Omental fat pad (tissue), 4 donors: ENCODE measurements at places on chromosomes 3 and 15.

DNA sequence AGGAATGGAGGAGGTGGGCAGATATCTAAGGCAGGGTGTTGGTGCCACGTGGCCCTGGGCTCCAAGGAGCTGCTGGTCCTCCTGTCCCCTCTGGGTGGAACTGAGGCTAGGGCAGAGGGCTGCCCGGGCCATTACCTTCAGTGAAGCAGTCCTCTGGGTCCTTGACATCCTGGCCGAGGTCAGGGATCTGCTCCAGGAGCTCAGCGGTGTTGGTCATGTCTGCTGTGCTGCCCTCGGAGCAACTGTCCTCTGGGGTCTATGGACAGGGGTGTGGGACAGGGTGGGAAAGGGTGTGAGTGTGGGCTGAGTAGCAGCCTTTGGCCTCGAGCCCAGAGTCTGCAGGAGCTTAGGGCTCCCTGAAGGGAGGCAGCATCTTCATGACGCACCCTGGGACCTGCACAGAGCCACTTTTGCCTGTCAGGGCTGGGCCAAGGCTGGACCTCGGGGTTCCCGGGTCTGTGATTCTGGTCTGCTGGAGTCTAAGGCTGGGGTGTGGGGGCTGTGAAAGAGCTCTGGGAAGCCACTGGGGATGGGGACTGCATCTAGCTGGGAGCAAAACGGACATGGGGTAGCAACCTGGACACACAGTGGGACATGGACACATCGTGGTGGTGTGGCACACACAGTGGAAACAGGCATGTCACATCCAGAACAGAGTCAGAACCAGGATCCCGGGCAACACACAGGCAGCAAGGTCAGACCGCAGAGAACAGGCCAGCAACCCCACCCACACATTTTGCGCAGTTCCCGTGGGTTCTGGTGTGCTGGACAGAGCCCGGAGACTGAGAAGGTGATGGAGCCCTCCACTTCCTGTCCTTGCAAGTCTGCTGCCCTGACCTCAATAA is 72.7 kb downstream of the SCN5A start:
- no peak for DNase-seq

GRCh38 chr15:34047893-34048775 is 9.1 kb upstream of the AVEN start:
- DNase-seq, result no peak

- no peak for DNase-seq
These were observed 8.7 kb upstream of the TRIM69 start for GRCh38 chr15:44727485-44728231.

- no peak for DNase-seq
These were observed 204.2 kb downstream of the NFKBIZ start for GRCh38 chr3:102053375-102053989.

DNA sequence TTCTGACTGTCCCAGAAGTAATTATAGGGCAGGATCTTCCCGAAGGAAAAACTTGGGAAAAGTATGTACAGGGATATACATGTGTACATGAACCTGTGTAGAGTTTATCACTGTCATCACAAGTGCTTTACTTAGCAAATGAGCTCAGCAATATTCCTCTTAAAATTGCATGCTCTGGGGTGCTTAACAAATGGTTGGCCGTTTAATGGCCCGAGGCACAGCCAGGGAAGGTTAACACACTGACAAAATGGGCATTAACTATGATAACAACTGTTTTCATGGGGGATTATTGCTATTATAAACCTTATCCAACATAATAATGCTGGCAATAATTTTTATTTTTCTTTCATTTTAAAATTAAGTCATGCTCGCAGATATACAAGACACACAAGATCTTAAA is 459.3 kb downstream of the TUSC7 start:
- DNase-seq, result no peak

DNA sequence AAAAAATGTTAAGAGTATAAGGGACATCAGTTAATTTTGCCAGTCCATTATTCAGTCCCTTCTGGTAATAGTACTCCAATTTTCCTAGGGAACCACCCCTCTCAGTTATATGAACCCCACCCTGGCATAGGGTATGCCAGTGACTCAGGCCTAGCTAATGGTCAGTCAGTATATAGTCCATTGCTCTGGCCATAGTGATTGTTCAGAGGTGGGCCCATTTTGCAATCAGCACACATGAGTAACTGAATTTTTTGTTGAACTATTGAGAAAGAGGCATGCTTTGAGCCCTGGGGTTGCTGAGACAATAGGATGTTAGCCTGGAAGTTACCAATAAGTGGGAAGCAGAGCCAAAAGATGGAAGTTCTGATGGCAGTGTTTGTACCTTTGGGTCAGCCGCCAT is 4.1 kb downstream of the LRCH3 start:
- peak; percentile 39 for DNase-seq

DNA sequence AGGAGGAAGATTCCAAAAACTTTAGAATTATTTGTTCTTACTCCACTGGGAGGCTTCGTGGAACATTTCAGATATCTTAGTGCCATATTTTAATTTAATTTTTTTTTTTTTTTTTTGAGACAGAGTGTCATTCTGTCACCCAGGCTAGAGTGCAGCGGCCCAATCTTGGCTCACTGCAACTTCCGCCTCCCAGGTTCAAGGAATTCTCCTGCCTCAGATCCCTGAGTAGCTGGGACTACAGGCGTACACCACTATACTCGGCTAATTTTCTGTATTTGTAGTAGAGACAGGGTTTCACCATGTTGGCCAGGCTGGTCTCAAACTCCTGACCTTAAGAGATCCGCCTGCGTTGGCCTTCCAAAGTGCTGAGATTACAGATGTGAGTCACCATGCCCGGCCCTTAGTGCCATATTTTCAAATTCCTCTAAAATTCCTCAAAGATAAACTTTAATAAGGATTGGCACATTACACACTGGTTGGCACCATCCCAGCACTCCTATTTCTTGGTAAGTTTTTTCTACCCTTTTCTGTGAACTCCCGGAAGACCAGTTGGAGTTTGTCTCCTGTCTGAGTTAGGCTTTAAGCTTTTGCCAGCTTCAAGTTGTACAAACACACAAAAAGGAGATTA is 693.7 kb downstream of the MCTP2 start:
- peak; percentile 25 for DNase-seq

DNA sequence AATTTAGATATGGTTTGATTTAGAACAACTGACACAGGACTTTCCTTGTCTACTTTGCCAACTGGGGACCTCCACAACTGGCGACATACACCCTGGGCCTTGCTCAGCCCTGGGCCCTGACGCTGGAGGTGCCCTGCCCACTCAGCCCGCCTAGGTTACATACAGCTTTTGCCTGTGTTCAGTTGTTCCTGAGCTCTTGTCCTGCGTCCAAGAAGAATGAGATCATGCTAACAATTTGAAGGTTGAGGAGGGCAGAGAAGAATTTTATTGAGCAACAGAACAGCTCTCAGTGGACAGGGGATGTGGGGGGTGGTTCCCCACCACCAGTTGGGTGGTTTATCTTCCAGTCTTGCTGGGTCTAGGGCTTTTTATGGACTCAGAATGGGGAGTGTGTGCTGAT is 67.9 kb downstream of the IQCH start:
- no peak for DNase-seq

DNA sequence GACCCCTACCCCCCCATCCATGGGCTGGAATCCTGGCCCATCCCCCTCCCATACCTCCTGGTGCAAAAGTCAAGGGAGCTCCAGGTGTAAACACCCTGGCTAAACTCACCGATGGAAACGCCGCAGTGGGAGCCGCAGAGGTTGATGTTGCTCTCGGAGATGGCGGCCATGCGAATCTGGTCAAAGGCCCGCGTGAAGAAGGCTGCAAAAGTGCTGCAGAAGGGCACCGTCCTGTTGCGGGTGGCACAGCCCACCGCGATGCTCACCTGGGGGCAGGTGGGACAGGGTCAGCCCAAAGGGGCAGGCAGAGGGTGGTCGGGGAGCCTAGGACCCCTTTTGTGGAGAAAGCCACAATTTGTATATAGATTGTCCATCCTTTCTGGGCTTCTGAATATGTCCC is 26.7 kb downstream of the TKT start:
- DNase-seq, result no peak

GRCh38 chr3:28301688-28302087 is 46.8 kb upstream of the ZCWPW2 start:
- DNase-seq, result no peak

DNA sequence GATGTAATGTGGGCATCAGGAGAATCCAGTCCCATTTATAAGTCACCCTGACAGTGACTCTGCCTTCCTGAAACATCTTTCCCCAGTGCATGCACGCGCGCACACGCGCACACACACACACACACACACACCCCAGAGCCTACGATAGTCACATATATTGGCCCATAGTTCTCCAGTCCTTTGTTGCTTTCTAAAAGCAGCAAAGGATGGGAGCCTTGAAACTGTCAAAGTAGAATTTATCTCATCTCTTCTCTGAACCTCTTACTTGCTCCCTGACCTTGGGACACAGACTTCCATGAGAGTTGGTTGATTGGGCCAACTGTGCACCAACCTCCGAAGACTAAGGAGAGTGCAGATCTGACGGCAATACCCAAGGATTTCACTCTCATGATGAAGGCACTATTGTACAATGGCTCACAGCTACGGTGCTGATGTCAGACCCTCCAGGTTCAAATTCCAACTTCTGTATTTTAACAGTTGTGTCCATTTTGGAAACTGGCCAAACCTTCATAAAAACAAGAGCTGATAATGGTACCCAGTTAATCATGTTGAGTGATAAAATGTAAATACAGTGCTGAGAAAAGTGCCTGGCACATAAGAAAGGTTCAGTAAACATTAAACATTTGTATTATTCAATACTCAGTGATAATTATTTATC is 8.3 kb downstream of the CPA3 start:
- no peak for DNase-seq

DNA sequence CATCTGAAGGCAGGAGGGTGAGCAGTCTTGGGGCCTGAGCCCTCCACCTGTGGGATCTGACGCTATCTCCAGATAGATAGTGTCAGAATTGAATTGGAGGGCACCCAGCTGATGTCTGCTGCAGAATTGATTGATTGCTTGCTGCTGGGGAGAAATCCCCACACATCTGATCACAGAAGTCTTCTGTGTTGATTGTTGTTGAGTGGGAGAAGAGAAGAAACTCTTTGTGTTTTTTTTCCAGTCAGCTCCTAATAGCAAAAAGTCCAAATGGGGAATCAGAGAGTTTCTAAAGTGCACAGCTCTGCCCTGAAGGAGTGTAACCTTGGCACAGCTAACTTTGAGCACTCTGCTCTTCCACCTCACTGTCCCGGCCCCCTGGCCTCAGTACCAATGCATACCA is 66.1 kb downstream of the RAB11A start:
- no peak for DNase-seq

DNA sequence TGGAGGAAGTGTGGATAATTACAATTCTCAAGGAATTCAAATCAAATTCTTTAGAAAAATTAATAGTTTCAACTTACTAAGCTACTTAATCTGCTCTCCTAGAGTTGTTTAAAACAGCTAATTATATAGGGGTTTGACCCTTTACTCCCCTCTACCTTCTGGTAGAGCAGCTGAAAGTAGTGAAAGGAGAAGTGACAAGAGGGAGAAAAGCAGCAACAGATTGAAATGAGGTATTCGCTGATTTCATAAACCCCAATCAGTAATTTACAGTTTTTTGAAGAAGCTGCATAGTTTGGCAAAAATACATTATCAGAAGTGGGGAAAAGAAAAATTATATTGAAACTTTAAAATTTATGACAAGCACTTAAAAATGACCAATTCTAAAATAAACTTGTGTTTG is 52.8 kb downstream of the ZMAT3 start:
- DNase-seq, result no peak

DNA sequence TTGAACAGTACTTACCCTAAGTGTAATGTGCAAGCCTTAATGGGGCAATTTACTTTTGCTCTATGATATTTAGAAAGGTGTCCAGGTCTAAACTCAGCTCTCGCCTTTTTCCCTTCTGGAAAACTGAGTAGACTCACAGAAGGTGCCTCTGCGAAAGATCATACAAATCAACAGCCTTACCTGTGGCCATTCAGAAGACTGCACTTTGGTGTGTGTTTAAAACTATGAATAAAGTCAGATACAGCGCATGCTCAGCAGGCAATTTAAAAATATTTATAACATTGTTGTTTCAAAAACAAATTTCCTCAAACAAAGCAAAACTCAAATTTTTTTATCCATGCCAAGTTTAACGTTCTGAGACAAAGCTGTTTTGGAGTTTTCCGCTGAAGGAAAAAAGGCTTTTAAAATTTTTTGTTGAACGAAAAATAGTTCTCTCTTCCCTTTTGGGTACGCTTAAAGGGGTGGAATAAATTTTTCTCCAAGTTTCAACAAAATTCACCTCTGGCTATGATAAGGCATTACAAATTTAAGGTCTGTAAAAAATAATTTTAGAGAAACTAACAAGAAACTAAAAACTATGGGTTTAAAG is 156.3 kb downstream of the TIGIT start:
- no peak for DNase-seq

- DNase-seq, result no peak
These were observed 44.4 kb downstream of the AQP9 start for GRCh38 chr15:58182460-58183163.

DNA sequence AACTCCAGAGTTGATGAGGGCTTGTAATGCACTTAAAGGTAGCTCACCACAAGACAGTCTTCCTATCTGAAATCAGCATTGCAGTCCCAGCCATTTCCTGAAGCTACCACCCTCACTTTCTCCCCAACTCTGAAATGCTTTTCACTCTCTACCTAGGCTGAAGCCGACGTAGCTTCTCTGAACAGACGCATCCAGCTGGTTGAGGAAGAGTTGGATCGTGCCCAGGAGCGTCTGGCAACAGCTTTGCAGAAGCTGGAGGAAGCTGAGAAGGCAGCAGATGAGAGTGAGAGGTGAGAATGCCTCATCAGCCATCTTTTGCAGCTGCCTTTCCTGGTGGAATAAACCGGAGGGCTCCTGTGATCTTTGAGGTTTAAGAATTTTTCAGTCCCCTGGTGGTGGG is 14.3 kb downstream of the TPM1 start:
- DNase-seq, result no peak

GRCh38 chr15:94052711-94053110 is 178.7 kb upstream of the MCTP2 start:
- DNase-seq, result no peak

GRCh38 chr3:149571381-149571780 is 86.4 kb downstream of the WWTR1 start:
- no peak for DNase-seq

GRCh38 chr15:47066392-47066791 is 650.9 kb upstream of the SEMA6D start:
- DNase-seq, result no peak

DNA sequence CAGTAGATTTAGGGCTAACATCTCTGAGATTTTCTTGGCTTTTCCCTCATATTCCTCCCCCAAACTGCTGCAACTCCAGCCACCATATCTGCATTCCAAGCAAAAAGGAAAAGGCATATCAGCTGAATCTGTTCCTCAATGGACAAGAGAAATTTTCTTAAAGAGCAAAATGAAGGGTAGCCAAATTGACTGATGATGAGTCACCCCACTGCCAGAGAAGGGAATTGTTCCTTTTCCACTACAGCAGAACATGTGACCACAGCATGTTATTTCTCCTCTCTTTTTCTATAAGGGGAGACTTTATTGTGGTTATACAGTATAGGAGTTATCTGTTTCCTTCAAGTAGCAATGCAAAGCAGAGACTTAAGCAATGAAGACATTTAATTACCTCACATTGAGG is 172.5 kb downstream of the MTHFS start:
- DNase-seq, result no peak
